Heart left ventricle (tissue), 16 donors: ENCODE measurements at places on chromosomes 4 and X. TPM values are rescaled to one million over a fixed set of nuclear protein-coding genes. Genes with fewer than 3 reads are reported as not detected.

SUPT20HL1 gene
- not detected for total RNA-seq

HHIP gene
- total RNA-seq = 0.32 TPM

GRIA3 gene
- total RNA-seq = 1.00 TPM

- H3K4me1 ChIP-seq = no peaks in the 10 kb centered on the region
- DNase-seq = peak; percentile 64
- peak within 1 kb of the TSS; percentile 80 for H3K27ac ChIP-seq
- H3K36me3 ChIP-seq = no peaks in the 10 kb centered on the region
- no peaks in the 10 kb centered on the region for H3K27me3 ChIP-seq
- peak within 1 kb of the TSS; percentile 71 for H3K4me3 ChIP-seq
These were observed at the start of gene BEX3 for GRCh38 chrX:103376118-103376978. TSS of gene BEX3 (plus strand) at chrX:103376538. CDS start at chrX:103377522, 984 bp downstream.

GRCh38 chr4:122584519-122584918, 36.3 kb downstream of the IL21 start:
- no peaks in the 10 kb centered on the region for H3K27me3 ChIP-seq
- H3K4me3 ChIP-seq = no peak overlapping the region

- H3K27ac ChIP-seq = no peak overlapping the region
- H3K36me3 ChIP-seq = no peaks in the 10 kb centered on the region
- H3K4me1 ChIP-seq = peaks cover 4% of the 10 kb centered on the region
- DNase-seq = no peak
- H3K4me3 ChIP-seq = peak overlapping the region; percentile 14
These were observed 92.5 kb downstream of the ANK2 start for GRCh38 chr4:113141901-113142346.

DNA sequence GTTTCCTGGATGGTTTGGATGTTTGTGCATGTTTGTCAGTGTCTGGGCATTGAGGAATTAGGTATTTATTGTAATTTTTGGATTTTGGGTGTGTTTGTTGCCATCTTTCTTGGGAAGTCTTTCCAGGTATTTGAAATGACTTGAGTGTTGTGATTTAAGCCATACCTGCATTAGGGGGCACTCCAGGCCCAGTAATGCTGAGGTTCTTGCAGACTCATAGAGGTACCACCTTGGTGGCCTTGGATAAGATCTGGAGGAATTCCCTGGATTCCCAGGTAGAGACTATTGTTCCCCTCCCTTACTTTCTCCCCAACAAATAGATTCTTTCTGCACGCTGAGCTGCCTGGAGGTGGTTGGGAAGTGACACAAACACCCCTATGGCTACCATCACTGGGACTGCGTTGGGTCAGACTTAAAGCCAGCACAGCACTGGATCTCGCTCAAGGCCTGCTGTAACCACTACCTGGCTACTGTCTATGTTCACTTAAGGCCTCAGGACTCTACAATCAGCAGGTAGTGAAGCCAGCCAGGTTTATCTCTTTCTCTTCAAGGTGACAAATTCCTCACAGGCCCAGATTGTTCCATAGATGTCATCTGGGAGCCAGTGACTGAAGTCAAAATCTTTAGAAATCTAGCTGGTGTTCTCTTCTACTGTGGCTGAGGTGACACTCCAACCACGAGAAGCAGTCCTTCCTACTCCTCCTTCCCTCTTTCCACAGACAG, 643.6 kb downstream of the PDHA2 start:
- no peak overlapping the region for H3K4me3 ChIP-seq
- no peaks in the 10 kb centered on the region for H3K4me1 ChIP-seq
- H3K27me3 ChIP-seq = no peaks in the 10 kb centered on the region
- no peak overlapping the region for H3K27ac ChIP-seq
- DNase-seq = no peak

GRCh38 chr4:46388857-46389256, 1.1 kb downstream of the GABRA2 start:
- H3K4me3 ChIP-seq = peak overlapping the region; percentile 34
- H3K4me1 ChIP-seq = no peaks in the 10 kb centered on the region
- H3K36me3 ChIP-seq = no peaks in the 10 kb centered on the region
- DNase-seq = no peak
- no peak overlapping the region for H3K27ac ChIP-seq

DNA sequence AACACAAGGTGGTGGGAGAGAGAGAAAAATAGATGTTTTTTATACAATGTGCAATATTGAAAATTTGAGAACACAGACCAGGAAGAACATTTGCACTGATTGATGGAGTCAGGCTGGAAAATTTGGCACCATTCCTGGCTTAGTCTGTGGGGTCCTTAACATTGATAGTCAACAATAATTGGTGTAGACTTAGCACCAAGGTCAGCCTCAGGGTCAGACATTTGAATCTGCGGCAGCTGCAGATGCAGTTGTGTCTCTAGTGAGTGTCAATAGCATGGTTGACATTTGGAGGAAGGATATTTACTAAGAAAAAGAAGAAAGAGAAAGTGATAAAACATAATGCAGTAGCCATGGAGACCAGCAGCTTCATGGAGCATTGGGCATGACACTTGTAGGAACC, 31.5 kb upstream of the GLRA3 start:
- no peak overlapping the region for H3K27ac ChIP-seq
- H3K27me3 ChIP-seq = no peaks in the 10 kb centered on the region
- no peak overlapping the region for H3K4me3 ChIP-seq
- DNase-seq = no peak
- no peaks in the 10 kb centered on the region for H3K4me1 ChIP-seq

- H3K27me3 ChIP-seq = no peaks in the 10 kb centered on the region
- H3K4me1 ChIP-seq = no peaks in the 10 kb centered on the region
- no peak overlapping the region for H3K4me3 ChIP-seq
- H3K36me3 ChIP-seq = no peaks in the 10 kb centered on the region
- no peak for DNase-seq
These were observed 135.0 kb upstream of the IL15 start for GRCh38 chr4:141501395-141501794.

DNA sequence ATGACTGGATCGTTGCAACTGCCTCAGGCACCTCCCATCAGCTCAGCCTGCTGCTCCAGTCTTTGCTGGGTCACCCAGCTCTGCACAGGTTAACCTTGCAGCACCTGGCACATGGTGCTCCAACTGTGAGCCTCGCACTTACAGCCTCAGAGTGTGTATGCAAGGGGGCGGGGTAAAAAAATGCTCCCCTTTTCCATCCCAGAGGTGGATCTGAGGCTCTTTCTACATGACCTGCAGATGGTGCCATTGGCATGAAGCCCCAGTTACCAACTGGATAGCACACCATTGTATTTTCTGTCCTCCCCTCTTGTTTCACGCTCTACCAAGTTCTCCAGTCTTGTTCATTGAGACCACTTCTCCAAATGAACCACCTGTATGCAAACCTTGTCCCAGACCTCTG, 46.2 kb upstream of the TRPC3 start:
- H3K27ac ChIP-seq = no peak overlapping the region
- no peaks in the 10 kb centered on the region for H3K4me1 ChIP-seq

GRCh38 chr4:23058165-23058776, 365.5 kb downstream of the GBA3 start:
- DNase-seq = no peak
- H3K4me3 ChIP-seq = no peak overlapping the region
- H3K4me1 ChIP-seq = no peaks in the 10 kb centered on the region
- H3K27me3 ChIP-seq = no peaks in the 10 kb centered on the region

DNA sequence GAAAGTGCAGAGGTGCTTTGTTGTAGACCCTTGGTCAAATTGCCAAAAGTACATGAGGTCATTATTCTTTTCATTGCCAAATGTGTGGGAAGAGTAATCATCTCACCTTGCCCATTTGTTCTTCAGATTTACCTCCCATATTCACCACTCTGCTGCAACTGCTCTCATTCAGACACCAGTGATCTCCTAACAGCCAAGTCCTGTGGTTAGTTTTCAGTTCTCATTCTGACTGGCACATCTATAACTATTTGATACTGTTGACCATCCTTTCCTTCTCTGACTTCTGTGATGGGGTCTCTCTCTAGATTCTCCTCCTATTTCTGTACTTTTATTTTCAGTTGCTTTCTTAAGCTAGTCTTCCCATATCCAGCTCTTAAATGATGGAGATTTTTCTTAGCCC, 39.8 kb downstream of the GRIA3 start:
- no peak overlapping the region for H3K4me3 ChIP-seq
- no peak for DNase-seq
- no peaks in the 10 kb centered on the region for H3K27me3 ChIP-seq
